ENCODE measurements at places on chromosomes 1 and 21.

DNA sequence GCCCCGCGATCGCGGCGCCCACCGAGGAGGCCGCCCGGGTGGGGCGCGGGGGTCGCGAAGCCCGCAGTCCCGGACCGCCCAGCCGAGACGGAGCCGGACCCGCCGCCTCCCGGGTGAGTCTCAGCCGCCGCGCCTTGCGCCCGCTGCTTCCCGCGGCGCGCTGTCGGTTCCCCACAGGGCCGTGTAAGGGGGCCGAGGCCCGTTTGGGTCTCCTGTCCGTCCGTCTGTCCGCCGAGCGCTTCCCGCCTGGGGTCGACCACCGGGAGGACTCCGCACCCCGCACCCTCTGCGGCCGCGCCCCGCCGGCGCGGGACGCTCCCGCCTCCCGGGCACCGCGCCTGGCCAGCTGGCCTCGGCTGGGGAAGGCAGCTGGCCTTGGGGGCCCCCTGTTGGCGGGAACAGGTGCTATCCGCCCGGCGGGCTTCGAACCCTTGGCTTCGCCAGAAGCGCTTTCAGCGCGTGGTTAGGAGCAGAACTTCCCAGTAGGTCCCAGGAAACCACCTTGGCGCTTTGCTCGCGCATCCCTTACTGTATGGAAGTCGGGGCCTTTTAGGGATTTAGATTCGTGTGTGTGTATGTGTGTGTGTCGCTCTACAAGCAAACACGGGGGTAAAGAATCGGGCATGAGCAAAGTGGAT, 414 bp downstream of the TMEM51 start:
- peak; percentile 80 for DNase-seq

- DNase-seq, result peak; percentile 36
These were observed 8.9 kb upstream of the RAB3GAP2 start for GRCh38 chr1:220281159-220281574.

DNA sequence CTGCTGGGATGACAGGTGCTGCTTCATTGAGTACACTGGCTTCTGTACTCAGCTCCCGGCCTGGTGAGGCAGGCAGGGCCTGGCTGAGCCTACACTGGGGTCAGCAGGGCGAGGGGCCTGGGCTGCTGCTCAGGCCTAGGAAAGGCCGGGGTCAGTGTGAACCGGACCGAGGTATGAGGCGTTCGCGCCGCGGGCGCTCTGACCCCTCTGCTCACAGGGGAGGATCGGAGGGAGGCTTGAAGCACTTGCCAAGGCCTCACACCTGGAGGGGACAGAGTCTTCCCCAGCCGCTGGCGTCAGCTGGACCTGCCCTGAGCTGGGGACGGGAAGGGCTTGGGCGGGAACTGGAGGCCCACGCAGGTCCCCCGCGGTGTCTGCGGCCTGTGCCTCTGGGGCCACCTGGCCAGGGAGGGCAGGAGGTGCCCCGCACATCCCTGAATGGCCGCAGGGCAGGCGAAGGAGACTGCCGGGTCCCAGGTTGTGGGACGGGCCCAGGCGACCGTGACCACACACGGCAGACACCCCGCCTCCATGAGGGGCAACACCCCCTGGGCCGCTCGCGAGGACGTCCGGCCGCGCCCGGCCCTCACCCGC, 466 bp downstream of the PEX10 start:
- no peak for DNase-seq

- DNase-seq, result no peak
These were observed 153.4 kb downstream of the SDCCAG8 start for GRCh38 chr1:243409284-243409683.

DNA sequence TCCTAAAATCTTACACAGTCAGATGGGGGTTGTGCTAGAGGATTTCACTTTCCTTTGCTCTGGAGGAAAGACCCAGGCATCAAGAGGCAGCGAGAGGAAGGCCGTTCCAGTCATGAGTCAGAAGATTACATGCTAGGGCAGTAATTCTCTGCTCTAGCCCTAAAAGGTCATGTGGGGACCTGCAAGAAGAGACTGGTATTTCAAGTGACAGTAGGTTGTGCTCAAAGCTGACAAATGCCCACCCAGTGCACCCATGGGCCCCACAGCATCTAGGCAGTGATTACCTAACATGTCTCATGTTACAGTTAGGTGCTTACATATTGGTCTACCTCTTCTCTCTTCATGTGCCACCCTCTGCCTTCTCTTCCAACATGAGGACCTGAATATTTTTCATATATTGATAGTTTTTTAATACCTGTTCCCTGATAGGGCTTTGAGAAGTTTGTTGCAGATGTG, 99.7 kb upstream of the BEND5 start:
- no peak for DNase-seq

- DNase-seq, result no peak
These were observed 20.5 kb upstream of the ARTN start for GRCh38 chr1:43913051-43913501.

DNA sequence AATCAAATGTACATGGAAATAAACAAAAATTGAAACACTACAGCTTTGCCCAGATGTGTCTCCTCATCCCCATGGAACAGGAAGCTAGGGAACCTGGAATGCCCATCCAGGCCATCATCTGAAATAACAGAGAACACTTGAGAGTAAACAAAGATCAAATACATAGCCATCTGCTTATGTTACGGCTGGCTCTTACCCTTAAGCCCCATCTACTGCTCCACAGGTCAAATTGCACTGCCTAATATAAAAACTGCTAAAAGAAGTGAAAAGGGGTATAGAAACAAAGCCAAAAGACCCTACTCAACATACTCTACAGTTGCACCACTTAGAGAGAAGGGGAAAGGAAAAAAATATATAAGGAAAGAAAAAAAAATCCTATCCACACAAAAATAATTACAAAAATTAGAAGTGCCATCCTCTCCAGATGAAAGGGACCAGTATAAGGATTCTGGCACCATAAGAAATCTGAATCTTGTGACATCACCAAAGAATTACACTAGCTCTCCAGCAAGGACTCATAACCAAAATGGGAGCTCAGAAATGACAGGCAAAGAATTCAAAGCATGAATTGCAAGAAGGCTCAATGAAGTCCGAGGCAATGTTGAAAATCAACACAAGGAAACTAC, 26.9 kb downstream of the OR6Y1 start:
- peak; percentile 36 for DNase-seq

GRCh38 chr1:210918893-210919292, 215.1 kb downstream of the KCNH1 start:
- no peak for DNase-seq

- DNase-seq, result no peak
These were observed 31.4 kb upstream of the MYOC start for GRCh38 chr1:171683870-171684269.

GRCh38 chr1:9115351-9116205, 13.3 kb downstream of the GPR157 start:
- no peak for DNase-seq

DNA sequence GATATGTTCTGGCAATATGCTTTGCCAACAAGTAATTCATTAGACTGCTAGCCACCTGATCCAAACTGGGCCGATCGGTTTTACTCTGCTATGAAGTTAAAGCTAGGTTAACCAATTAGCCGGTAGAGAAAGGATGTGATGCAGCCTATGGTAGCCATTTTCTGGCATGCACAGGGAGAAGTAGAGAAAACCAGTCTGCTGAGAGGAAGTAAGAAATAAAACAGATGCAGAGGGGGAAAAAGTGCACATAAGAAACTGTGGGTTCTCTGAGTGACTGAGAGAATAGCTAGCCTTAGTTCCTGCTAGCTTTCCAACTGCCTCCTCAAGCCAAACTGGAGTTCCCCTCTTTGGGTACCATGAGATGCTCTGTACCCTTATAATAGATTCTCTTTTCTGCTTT, 52.8 kb downstream of the ARID4B start:
- no peak for DNase-seq

DNA sequence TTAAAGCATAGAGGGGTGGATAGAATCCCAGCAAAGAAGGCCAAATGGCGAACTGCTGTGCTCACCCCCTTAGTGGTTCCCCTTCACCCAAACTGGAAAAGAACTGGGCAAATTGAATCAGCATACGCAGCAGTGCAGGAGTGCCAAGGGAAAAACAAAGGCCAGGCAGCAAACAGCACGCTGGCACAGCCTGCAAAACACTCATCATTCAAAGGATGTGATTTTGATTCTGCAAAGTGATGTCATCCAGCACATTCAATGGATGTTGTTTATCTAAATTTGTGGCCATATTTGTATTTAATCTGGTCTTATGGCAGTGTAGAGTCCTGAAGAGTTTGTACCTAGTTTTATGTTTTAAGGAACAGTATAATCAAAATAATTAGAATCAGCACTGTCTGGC, 71.8 kb upstream of the ECE1 start:
- no peak for DNase-seq

DNA sequence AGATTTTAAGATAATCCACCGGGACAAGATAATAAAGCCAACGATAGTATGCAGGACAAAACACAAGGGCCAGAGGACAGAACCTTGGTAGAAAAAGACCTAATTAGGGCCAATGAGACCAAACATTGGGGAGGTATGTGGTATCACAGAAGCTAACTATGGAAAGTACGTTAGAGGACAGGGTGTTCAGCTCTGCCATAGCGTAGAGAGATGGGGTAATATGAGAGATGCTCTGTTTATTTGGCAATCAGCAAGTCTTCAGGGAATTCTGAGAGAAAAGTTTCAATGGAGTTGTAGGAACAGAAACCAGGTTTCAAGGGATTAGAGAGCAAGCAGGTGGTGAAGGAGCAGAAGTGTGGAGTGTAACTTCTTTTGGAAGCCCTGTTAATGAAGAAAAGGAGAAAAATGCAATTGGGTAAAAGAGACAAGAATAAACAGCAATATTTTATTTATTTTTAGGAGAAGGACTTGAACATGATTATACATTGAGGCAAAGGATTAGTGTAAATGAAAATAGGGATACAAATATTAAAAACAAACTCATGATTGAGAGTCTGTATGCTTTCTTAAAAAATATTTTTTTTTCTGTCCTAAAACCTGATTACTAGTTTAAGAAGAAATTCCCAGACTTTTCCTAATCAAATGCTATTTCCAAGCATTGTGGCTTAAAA, 24.0 kb downstream of the EEIG2 start:
- no peak for DNase-seq

DNA sequence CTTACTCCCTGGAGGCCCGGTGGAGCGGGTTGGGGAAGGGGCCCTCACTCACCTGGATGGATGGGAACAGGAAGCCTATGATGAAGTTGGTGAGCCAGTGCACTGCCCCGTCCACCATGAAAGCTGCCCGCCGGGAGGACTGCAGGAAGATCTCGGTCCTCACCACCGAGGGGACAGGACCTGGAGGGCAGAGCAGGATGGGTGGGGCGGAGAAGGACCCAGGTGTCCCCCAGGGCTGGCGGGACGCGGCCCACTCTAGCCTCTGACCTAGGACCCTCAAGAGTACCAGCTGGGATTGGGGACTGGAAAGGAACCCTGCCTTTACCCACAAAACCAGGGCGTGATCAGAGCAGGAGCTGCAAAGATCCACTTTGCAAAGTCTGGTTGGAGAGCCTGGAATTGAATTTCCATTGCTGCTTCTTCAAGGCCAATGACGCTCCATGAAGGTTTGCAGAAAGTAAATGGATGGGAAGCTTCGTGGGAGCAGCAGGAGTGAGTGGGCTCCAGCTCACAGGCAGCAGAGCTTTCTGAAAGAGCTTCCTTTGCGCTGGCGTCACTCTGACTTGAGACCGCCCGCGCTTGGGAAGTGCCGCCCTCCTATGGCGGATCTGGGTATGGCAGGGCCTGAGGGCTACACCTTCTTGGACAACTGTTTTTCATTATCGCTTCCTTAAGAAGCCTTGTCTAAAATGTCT, 21.4 kb downstream of the SLC2A7 start:
- peak; percentile 86 for DNase-seq

DNA sequence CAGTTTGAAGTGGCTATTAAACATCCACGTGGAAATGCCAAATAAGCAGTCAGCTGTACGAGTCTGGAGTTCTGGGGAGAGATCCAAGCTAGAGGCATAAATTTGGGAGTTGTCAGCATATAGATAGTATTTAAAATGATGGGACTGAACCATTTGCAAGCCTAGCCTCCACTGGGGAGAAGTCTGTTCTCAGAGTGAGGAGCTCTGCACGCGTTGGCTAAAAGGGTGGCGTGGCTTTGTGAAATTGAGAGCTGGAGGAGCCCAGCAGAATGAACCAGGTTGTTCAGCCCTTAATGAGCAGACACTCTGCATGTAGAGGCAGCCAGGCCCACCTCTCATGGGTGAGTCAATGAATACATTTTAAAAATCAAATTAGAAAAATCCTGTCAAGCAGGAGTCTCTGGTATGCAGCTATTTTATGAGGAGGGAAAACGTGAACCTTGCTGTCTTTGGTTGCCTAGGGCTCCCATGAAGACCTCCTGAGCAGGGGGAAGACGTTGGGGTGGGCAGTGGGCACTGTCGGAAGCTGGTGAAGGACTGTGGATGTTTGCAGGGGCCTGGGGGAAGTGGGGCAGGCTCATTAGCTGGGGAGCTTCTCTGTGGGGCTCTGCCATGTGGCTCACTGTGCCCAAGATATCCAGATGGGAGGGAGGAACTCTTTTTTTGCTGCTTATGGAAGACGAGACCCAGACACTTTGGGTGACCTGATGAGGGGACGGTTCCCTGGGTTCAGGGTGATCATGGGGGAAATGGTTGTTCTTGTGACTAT, 18.8 kb downstream of the TMCC2 start:
- no peak for DNase-seq

- DNase-seq, result no peak
These were observed 140.1 kb upstream of the DUSP10 start for GRCh38 chr1:221881805-221882581.

DNA sequence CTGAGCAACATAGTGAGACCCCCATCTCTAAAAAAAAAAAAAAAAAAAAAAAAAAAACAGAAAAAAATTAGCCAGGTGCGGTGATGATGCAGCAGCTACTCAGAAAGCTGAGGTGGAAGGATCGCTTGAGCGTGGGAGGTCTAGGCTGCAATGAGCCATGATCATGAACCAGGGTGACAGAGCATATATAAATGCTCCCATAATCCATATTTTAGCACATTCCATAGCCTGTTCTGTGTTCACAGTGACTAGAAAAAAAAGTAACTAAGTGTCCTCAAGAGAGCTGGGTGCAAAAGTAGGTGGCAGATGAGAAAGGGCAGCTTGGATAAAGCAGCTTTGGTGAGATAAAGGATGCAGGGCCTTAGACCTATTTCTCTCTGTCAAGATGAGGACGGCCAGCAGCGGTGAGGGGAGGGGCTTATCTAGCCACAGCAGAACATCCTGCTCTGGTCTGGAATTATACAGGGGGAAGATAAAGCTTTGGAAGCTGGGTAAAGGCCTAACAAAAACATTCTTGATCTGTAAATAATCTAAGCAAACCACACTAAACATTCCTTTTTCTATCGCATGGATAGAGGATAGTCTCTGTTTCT, 205.3 kb downstream of the DAB1 start:
- DNase-seq, result no peak

- DNase-seq, result no peak
These were observed 14.4 kb upstream of the EVA1B start for GRCh38 chr1:36337830-36338229.

DNA sequence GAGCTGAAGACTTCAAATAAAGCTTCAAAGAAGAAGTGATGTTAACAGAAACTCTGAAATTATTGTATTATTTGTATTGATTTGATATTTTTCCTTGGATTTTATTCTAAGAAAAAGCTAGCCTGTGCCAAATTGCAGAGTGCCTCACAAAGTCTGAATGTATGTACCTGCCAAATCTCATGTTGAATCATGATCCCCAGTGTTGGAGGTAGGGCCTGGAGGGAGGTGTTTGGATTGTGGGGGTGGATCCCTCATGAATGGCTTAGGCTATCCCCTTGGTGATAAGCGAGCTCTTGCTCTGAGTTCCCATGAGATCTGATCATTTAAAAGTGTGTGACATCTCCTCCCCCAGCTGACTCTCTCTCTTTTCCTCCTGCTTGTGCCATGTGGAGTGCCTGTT, 43.6 kb downstream of the ACKR1 start:
- no peak for DNase-seq

- no peak for DNase-seq
These were observed at the start of gene RIPPLY3 for GRCh38 chr21:37006486-37007291. TSS of gene RIPPLY3 (plus strand) at chr21:37006702. CDS start at chr21:37006773, 71 bp downstream.
